NT2/D1 (cell line): ENCODE measurements at places on chromosomes 3 and 15.
A peak's percentile ranks its signal among the peaks of the same experiment; 100 is the strongest.

GRCh38 chr3:27426926-27427325, 57.3 kb downstream of the SLC4A7 start:
- no peak for DNase-seq

GRCh38 chr3:171528102-171528501, 67.9 kb upstream of the TNIK start:
- DNase-seq = no peak

- DNase-seq = no peak
Observed at GRCh38 chr15:42089942-42090341, 4.4 kb downstream of the PLA2G4D start.

DNA sequence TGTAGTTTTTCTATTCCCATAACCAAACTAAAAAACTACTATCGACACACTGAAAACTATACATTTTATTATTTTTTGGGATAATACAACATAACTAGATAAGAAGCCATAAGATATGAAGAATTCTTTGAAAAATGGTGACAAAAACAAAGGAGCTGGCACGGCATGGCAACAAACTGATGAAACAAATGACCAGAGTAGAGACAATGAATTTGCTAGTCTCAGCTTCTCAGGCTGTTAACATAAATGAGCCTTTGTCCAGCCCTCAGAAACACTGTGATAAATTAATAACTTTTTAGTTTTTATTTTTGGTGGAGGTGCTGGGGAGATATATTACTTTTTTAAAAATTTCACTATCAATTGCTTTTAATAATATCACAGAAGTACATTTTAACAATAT, 100.7 kb downstream of the SMARCC1 start:
- no peak for DNase-seq

DNA sequence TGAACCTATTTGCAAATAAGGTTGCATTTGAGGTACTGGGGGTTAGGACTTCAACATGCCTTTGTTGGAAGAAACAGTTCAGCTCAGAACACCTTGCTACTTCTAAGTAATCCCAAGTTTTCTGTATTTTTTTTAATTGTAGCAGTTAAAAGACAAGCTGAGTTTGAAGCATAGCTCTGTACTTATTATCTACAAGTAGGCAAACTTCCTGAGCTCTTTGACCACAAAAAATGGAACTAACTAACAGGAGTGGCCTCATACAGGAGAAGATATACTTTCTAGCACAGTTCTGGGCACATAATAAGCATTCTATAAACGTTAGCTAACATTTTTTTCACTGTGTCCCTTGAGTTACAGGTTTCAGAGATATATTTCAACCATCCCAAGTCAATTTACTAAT, 159.2 kb downstream of the CHST2 start:
- DNase-seq = no peak

DNA sequence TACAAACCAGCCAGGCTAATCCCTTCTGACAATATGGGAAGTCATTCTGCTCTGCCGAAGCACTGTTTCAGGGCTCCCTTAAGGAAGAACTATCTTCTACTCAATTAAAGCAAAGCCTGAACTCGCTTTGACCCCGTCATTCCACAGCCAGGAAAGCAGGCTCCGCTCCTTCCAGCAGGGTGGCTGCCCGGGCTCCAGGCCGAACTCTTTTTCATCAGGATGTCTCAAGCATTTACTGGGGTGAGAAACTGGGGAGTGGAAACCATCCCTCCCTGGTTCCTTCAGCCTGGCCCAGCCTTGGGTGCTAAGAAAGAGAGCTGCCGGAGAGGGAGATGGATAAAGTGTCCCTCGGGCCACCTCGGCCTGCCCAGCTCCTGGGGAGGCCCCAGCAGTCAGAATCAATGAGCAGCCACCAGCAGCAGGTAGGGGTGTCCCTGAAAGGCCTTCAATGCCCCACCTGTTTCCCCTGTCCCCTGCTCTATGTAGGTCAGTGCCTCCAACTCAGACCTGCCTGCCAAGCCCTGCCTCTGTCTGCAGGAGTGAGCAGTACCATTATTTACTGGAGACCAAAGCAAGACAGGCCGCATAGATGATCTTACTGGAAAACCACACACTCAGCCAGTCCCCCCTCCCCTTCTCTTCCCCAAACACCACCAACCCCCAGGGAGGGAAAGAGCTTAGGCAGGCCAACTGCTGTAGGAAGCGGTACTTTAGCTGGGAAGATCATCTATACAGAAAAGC, 225.6 kb upstream of the TLE3 start:
- no peak for DNase-seq

- peak; percentile 36 for DNase-seq
Observed at GRCh38 chr3:139319428-139320402, 24.1 kb upstream of the MRPS22 start.

GRCh38 chr3:21942328-21942727, 191.3 kb upstream of the ZNF385D start:
- DNase-seq = no peak

DNA sequence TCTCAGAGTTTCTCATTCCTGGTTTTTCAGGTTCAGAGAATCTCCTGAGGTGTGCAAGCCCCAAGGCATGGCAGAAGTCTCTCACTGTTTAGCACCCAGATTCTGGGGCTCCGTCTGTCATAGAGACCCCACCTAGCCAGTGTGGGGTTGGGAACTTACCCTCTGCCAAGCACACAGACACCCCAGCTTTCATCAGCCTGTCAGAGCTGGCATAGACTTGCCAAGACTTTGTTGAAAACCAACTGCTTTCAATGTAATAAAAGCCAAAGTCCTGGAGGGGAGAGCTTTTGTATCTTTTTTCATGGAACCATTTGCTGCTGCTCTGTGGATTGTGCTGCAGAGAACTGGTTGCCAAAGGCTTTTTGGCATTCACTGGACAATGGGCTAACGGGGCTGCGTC, 341.4 kb upstream of the TRIM42 start:
- DNase-seq = no peak

DNA sequence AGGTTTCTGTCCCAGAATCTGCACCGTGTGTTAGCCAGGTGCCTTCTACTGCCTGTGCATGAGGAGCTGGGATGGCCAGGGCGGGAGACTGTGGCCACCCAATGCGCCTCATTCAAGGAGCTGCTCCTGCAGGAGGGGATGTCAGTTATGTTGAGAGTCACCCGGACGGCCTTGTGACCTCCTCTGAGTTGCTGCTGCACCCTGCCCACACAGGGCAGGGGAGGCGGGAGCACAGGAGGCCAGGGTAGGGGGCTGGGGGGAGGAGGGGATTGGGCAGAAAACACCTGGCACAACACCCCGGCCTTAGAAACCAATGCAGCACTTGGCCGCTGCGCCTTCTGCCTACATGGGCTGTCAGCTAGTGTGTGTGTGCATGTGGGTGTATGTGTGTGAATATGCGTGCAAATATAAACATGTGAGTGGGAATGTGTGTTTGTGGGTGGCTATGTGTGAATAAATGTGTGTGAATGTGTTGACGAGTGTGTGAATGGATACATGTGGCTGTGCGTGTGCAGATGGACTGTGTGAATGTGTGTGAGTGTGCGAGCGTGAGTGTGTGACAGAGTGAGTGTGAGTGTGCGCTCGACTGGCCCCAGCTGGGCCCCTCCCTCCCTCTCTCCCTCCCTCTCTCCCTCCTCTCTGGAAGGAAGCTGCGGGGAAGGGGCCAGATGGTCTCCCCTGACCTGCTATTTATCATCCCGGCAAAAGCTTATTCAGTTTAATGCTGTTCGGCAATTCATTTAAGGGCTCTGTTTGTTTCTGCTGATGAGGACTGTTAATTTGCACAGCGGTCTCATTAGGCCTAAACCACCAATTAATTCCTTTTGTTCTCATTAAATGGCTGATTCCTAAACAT, 106.9 kb downstream of the TLE3 start:
- no peak for DNase-seq

- DNase-seq = no peak
Observed at GRCh38 chr3:160373655-160374054, 25.4 kb downstream of the IFT80 start.

- no peak for DNase-seq
Observed at GRCh38 chr3:55497250-55497649, 10.1 kb upstream of the WNT5A start.

GRCh38 chr15:88400591-88401250, 66.5 kb downstream of the MRPL46 start:
- DNase-seq = no peak

GRCh38 chr3:194296454-194297263, 54.5 kb downstream of the CPN2 start:
- peak; percentile 84 for DNase-seq

GRCh38 chr3:155745795-155746550, 1.1 kb upstream of the PLCH1 start:
- no peak for DNase-seq

GRCh38 chr15:58684036-58684710, 65.3 kb downstream of the ADAM10 start:
- no peak for DNase-seq

- DNase-seq = no peak
Observed at GRCh38 chr15:50106457-50106856, 12.6 kb downstream of the ATP8B4 start.

GRCh38 chr3:69781593-69781992, 42.3 kb downstream of the MITF start:
- DNase-seq = no peak

- no peak for DNase-seq
Observed at GRCh38 chr3:113166719-113167492, 44.5 kb upstream of the BOC start.

- no peak for DNase-seq
Observed at GRCh38 chr3:104676241-104676640, 690.5 kb upstream of the ALCAM start.

GRCh38 chr15:78620021-78620526, 722 bp downstream of the CHRNA3 start:
- peak; percentile 76 for DNase-seq

DNA sequence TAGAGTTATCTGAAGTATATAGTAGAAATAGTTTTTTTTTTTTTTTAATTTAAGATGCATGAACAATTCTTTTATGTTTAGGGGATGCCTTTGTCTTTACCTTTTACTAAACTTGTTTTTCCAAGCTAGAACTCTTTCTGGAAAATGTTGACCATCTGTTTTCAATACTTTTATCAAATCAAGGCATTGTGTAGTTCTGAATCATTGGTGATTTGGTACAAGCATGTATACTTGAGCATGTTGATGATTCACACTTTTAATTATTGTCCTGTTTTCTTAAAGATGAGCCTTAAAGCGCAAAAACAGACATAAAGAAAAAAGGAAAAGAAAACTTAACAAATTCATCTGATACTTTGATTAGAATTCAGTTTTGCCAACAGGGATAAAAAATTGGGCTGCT, 28.3 kb downstream of the PDCD6IP start:
- DNase-seq = no peak

- DNase-seq = no peak
Observed at GRCh38 chr3:13657660-13658435, 108.9 kb downstream of the FBLN2 start.

DNA sequence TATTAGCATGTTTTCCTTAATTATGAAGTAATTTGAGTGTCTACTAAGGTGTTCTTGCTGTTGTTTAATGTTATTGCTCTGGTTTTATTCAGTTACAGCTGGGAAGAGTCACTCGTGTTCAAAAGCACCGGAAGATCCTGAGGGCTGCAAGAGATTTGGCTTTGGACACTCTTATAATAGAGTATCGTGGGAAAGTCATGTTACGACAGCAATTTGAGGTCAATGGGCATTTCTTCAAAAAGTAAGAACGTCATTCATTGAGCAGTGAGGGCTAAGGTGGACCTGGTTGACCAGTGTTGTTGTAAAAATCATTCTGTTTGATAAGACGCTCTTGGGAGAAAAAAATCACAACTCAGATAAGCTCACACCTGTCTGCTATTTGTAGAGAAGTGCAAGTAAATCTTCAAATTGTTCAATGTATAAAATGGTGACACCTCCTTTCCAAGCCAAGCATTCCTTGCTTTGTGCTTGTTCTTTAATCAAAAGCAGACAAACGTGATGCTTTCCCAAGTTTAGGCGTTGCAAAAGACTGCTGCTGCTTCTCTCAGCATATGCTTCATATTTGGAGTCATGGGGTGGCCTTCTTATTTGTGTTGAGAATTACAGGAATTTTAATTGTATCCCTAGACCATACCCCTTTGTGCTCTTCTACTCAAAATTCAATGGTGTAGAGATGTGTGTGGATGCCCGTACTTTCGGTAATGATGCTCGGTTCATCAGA, 44.2 kb downstream of the SETD5 start:
- no peak for DNase-seq

GRCh38 chr15:70242951-70243685, 145.4 kb upstream of the TLE3 start:
- DNase-seq = no peak

GRCh38 chr3:178036451-178037144, 499.6 kb upstream of the KCNMB2 start:
- DNase-seq = no peak

- no peak for DNase-seq
Observed at GRCh38 chr15:56798639-56799038, 65.3 kb upstream of the ZNF280D start.

GRCh38 chr3:129440618-129441190, 680 bp downstream of the IFT122 start:
- DNase-seq = no peak

DNA sequence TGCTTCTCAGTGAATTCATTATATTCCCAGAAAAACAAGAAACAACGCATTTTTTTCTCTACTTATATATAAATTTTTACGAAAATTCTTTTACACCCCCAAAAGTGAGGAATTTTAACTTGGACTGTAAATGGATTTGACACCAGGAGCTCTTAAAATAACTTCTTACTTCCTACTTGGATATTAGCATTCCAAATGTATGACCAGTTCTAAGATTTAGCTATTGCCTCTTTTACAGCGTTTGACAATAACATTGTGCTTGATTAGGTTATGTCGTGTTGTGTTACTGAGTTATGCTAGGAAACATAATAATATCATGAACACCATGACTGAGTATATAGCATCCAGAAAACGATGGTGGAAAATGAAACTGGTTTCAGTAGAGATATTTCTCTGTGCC, 177.0 kb downstream of the CNTN6 start:
- no peak for DNase-seq

- no peak for DNase-seq
Observed at GRCh38 chr15:51776952-51777569, 25.7 kb downstream of the TMOD2 start.

DNA sequence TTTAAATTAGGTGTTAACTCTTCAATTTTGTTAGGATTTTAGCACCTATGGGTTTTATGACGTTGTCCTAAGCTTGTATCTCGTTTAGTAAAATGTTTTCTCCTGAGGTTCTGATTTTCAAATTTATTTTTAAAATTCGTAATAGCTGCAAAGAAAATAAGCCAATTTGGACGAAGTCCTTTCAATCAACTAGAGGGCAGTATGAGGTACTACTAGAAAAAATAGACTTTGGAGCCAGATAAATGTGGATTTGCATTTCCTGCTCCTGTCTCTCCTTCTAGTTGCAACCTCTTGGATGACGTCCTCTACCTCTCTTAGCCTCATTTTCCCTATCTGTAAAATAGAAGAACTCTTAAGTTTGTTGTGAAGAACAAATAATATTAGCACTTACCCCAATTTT, 81.1 kb downstream of the SLTM start:
- DNase-seq = no peak

- no peak for DNase-seq
Observed at GRCh38 chr3:152790651-152791387, 44.1 kb upstream of the P2RY1 start.

GRCh38 chr3:40872258-40872920, 326.9 kb upstream of the CTNNB1 start:
- DNase-seq = no peak

GRCh38 chr3:8848696-8849131, 79.3 kb upstream of the OXTR start:
- DNase-seq = no peak
